ENCODE measurements at places on chromosomes 3 and 15.

DNA sequence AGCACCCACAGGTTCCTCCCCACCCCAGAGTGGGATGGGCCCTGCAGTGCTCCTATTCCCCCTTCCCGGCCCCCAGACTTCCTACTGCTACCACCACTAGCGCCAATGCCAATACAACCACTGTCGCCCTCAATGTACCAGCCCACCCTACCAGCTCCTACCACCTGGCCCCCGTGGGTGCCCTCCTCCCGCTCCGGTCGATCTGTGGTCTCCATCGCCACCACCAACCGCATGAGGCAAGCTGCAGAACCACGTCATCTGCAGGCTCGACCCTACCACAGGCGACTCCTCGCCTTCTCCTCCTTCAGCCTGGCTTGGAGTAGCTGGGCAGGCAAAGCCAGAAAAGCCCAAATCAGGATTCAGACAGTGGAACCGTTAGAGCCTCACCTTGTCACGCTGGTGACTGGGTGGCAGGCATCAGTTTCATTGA lies 179.3 kb downstream of the POTEB3 start:
- DNase-seq = peak; percentile 61

- DNase-seq = peak; percentile 43
Observed at GRCh38 chr15:91465696-91466095, 365.6 kb downstream of the SV2B start.

DNA sequence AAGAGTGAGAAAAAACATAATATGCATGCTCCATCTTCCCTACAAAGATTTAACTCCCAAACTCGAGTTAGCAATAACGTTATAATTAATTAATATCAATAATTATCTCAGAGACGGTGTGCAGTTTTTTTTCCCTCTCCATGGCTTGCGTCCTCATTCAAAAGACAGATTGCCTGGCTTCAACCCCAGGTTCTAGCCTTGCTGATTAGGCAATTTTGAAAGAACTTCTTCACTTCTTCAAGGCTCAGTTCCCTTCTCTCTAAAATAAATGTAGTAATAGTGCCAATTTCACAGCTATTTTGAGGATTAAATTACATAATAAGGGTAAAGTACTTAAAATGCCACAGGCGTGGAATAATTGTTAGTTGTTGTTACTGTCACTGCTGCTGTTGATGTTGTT lies 876.1 kb upstream of the GBE1 start:
- DNase-seq = no peak

DNA sequence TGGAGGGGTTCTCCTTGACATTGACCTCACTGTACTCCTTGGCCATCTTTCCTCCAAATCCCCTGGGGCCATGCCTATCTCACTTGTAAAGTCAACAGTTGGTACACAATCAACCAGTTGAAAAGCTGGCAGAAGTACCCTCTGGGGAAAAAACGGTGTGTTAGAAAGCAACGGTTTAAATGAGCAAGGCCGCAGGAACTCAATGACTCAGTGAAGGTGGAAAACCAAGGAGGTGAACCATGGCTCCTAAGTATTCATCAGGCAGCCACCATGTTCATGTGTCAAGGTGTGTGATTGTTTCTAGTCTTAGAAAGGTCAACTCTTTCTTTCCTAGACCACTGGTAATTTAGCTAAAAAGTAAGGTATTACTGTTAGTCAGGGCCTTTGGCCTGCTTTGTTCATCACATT lies 130.9 kb upstream of the SATB1 start:
- DNase-seq = no peak

DNA sequence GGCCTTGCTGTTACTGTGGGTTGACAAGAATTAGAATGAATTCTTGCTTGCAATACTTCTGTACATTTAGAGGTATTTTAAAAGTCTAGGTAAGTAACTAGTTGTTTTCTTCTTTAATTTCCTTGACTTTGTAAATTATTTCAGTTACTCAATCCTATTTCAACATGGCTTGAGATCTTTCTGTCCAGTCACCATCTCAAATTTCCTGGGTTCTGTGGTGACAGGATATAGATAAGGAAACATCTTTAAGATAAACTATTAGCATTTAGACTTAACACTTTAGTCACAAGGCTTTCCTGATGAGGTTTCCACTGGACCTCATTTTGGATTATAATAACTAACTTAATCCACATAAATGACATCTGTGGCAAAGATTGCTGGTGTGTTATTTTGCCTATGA lies 195.9 kb upstream of the DPH6 start:
- DNase-seq = no peak

- no peak for DNase-seq
Observed at GRCh38 chr3:61778095-61778494, 216.7 kb downstream of the PTPRG start.

GRCh38 chr15:88538972-88539371 lies 7.5 kb downstream of the DET1 start:
- DNase-seq = no peak

DNA sequence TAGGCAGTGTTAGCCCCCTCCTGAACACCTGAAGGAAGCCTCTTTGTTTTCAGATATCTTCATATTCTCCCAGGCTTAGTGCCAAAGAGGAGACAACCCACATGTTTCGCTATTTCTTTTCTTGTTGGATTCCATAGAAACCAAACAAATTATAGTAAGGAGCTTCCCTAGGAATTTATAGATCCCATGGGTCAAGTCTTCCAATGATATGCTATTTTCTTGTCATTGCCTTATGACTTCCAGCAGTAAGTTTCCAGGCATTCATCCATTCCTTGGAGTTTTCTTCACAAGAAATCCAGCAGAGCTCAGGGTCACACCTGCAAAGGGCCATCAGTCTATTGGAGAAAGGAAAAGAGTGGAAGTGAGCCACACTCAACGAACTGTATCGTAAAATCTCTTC lies 9.9 kb upstream of the KCNMB2 start:
- no peak for DNase-seq

GRCh38 chr3:8822141-8822540 lies 52.7 kb upstream of the OXTR start:
- DNase-seq = no peak

DNA sequence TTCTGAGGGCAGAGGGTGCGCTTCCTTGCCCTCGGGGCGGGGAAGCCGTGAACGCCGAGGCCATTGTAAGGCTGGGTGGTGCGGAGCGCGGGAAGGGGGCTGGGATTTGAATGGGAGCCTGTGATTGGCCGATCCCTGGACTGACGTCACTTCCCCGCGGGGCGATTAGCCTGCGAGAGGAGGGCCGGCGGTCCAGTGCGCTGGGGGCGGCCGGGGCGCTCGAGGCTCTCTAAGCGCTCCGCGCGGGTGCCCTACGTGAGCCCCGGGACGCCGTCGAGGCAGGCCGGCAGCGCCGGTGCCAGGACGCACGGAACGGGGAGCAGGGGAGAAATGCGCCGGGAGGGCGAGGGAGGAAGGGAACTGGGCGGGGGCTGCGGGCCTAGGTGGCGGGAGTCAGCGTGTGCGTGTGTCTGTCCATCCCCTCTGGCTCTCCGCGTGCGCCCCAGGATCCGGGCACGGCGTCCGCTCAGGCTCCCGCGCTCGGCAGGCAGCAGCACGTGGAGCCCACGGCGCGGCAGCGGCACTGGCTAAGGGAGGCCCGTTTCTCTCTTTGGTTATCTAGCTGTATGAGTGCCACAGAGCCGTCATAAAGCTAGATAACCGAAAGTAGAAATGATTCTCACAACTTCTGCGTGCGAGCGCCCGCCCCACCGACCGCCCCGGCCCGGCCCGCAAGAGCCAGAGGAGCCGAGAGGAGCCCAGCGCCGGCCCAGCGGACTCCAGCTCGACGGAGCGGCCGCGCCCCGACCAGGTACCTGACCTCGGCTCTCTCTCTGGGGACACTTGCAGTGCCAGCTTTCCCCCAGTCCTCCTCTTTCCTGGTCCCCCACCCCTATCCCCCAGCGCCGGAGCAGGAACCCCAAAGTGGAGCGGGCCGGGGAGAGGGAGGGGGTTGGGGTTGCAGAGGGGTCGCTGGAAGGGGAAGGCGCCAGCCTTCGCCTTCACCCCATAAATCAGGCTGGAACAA lies 33.1 kb upstream of the POLG start:
- DNase-seq = no peak

- no peak for DNase-seq
Observed at GRCh38 chr3:17806201-17806600, 63.8 kb upstream of the TBC1D5 start.

DNA sequence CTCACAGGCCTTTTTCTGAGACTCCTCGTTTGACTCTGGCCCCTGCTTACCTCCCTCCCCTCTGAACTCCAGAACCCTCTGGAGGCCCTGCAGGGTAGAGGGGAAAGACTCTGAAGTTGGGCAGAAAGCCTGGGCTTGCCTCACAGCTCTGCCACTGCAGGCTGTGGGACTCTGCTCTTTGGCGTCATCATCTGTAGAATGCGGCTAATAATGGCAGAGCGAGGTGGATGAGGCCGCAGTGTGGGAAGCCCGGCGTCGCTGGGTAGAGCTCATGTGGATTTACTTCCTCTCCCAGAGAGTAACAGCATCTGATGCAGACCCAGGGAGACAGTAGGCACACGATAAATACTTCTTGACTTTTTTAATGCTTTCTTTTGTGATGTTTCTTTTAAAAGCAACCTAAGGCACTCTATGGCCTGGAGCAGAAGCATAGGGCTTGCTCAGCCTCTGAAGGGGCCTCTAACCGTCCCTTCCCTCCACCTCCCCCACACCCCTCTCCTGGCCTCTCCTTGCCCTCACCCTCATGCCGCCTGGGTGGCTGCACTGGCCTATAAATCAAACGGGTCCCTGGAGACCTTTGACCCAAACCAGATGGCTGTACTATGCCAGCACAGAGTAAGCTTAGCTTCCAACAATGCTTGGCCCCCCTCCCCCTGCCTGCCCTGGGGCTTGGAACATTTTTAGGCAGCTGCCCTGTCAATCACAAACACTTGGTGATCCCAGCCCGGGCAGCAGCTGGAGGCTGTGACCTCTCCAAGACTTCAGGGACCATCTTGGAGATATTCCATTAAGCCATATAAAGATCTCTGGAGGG lies 32.9 kb downstream of the SPSB4 start:
- no peak for DNase-seq

GRCh38 chr3:63908081-63908736 lies 4.0 kb downstream of the SCAANT1 start:
- DNase-seq = no peak

- DNase-seq = no peak
Observed at GRCh38 chr15:81633889-81634288, 259.9 kb upstream of the TMC3 start.

GRCh38 chr3:4310971-4311370 lies 7.8 kb downstream of the SETMAR start:
- no peak for DNase-seq

- no peak for DNase-seq
Observed at GRCh38 chr3:60855250-60855649, 396.0 kb downstream of the FHIT start.

GRCh38 chr3:192906940-192907339 lies 10.7 kb downstream of the MB21D2 start:
- no peak for DNase-seq

- no peak for DNase-seq
Observed at GRCh38 chr3:123148772-123149171, 53.0 kb upstream of the SEC22A start.

GRCh38 chr15:58346361-58346760 lies 85.4 kb upstream of the LIPC start:
- DNase-seq = no peak

DNA sequence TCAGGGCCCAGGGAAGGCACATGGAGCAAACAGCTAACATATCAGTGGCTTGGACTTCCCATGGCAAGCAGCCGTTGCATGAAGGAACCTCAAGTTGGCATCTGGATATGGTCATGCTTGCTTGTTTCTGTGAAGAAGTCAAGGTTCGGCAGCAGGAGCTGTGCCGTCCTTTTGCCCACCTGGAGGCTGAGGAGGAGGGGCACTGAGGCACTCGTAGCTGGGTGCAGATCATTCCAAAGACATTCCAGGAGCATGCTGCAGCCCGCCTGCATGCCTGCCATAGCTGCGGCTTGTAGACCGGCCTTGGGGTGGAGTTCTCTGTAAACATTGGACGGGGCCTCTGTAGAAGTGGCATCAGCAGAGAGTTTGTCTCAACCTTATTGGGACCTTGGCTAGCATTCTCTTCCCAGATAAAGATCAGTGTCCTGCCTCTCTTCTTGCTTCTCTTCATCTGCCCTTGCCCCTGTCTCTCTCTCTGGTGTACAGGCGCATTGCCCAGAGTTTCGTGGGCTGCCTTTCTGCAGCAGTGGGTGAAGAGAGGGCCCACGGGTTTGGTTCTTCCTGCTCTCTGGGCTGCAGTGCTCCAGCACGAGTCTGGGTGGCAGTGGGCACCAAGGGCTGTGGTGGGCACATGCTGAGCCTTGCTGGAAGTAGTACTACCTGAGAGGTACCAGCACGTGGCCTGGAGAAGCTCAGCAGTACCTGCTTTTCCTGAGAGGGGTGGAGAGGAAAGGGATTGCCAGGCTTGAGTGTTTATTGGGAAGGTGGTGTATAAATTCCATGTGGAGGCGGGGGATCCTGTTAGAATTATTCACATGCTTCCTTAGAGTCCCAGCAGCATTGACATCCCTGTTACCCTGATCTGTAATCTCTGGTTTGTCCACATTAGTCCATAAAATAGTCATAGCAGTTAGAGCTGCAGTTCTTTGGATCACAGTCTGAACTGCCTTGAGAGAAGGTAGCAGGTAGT lies 49.4 kb downstream of the CHCHD6 start:
- no peak for DNase-seq

DNA sequence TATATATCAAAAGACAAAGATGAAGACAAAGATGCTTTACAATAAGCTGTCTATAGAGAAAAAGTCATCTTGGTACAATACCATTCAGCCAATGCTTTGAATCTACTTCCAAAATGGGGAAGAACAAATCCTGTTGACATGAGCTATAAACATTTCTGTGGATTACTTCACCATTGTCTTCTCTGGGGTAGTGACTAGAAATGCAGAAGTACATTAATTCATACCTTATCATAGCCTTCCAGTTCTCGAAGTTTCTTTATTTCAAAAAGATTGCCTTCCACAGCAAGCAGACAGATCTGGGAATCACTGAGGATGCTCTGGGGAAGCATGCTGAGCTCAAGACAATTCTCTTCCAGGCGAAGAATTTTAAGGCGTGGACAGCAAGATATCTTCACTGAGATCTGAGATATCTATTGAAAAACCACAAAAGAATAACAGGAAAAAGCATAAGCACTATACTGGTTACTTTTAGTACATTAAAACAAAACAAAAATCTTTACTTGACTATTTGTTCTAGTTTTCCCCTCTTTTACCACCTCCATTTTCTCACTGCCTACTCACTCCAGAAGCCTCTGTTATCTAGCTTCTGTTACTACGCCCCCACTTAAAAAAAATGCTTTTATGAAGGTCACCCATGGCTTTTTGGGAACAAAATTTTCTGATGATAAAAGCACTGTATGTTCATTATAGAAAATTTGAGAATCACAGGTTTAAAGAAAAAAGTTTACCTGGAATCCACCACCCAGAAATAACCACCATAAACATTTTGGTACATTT lies 3.6 kb downstream of the LRRC57 start:
- no peak for DNase-seq

GRCh38 chr3:193702967-193703366 lies 110.0 kb downstream of the OPA1 start:
- DNase-seq = no peak

GRCh38 chr3:7166460-7166859 lies 305.5 kb downstream of the GRM7 start:
- no peak for DNase-seq

DNA sequence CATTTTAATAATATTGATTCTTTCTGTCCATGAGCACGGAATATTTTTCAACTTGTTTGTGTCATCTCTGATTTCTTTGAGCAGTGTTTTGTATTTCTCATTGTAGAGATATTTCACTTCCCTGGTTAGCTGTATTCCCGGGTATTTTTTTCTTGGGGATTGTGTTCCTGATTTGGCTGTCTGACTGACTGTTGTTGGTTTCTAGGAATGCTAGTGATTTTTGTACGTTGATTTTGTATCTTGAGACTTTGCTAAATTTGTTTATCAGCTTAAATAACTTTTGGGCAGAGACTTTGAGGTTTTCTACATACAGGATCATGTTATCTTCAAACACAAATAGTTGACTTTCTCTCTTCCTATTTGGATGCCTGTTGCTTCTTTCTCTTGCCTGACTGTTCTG lies 418.8 kb upstream of the ALCAM start:
- no peak for DNase-seq

All from mucosa of descending colon (tissue), 3 donors.